ENCODE measurements at places on chromosomes 1 and 21. TPM values are rescaled to one million over a fixed set of nuclear protein-coding genes. Genes with fewer than 3 reads are reported as not detected.

The MPL gene
- 0.15 TPM for total RNA-seq

The ATAD3B gene
- 40.3 TPM for total RNA-seq

The FCRL2 gene
- not detected for total RNA-seq

The PDE9A gene
- total RNA-seq = 6.0 TPM

The FCGR3A gene
- 4.6 TPM for total RNA-seq

The STYXL2 gene
- not detected for total RNA-seq

The ESRRG gene
- 0.76 TPM for total RNA-seq

The IGFN1 gene
- total RNA-seq = 0.32 TPM

The MRPL24 gene
- 43.8 TPM for total RNA-seq

The LPAR3 gene
- 13.0 TPM for total RNA-seq

The ATXN7L2 gene
- 4.9 TPM for total RNA-seq

The MYCL gene
- total RNA-seq = 103 TPM

The ITLN1 gene
- not detected for total RNA-seq

The ADAMTS5 gene
- total RNA-seq = 8.0 TPM

The C1orf21 gene
- total RNA-seq = 37.6 TPM

The XCL1 gene
- not detected for total RNA-seq

The SAMD11 gene
- total RNA-seq = 0.44 TPM

The PIK3C2B gene
- total RNA-seq = 51.7 TPM

The OR2L2 gene
- not detected for total RNA-seq

The LYPD8 gene
- not detected for total RNA-seq

The CYP4X1 gene
- total RNA-seq = 14.8 TPM

The CXADR gene
- 134 TPM for total RNA-seq

Data from lower leg skin (tissue), 4 donors.